ENCODE measurements at places on chromosomes 12 and 14. TPM values are rescaled to one million over a fixed set of nuclear protein-coding genes. Genes with fewer than 3 reads are reported as not detected.

DNA sequence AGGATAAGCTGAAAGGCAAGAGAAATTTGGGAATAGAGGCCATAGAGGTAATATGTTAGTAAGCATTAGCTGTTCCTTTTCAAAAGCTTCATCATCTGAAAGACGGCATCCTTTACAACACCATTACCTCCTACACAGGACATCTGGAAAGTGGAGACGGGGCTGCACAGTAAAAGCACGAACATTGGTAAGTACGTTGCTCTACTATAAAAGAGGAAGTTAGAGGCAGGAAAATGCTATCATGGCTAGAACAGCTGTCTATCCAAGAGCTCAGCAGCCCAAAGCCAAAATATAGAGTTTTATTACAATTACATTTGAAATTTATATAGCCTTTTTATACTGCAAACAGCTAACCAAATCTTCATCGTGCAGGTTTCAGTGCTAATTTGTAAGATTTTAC lies 172.3 kb upstream of the GRIP1 start:
- no peak overlapping the region for H3K4me3 ChIP-seq
- DNase-seq, result no peak
- no peaks in the 10 kb centered on the region for H3K4me1 ChIP-seq
- no peaks in the 10 kb centered on the region for H3K36me3 ChIP-seq
- H3K27ac ChIP-seq, result no peak overlapping the region
- no peaks in the 10 kb centered on the region for H3K27me3 ChIP-seq

- H3K4me1 ChIP-seq, result no peaks in the 10 kb centered on the region
- no peak for DNase-seq
- no peak overlapping the region for H3K4me3 ChIP-seq
- no peaks in the 10 kb centered on the region for H3K27me3 ChIP-seq
- no peaks in the 10 kb centered on the region for H3K36me3 ChIP-seq
- H3K27ac ChIP-seq, result no peak overlapping the region
These were observed 175.0 kb upstream of the TMEM132C start for GRCh38 chr12:128091951-128092382.

DNA sequence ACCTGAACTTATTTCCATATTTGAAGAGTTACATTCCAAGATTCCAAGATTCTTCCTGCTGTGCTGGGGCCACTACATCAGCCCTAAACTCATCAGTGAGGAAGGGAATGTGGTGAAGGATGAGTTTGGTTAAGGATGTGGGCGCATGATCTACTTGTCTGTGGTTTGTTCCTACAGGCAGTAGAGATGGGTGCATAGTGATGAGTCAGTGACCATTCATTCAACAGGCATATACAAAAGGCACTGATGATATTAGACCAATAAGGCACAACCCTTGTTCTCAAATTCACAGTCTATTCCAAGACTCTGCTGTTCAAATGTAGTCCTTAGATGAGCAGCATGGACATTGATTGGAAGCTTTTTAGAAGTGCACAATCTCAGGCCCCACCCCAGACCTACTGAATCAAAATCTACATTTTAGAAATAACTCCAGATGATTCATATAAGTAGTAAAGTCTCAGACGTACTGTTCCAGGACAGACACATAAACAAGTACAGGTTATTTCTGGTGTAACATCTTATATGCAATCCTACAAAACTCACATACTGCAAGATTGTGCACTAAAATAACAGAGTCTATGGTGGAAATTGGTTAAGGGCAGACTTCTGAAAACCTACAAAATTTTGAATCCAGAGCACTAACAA lies 47.7 kb upstream of the MAP3K9 start:
- no peak for DNase-seq
- H3K36me3 ChIP-seq, result no peaks in the 10 kb centered on the region
- no peak overlapping the region for H3K27ac ChIP-seq
- no peak overlapping the region for H3K4me3 ChIP-seq
- no peaks in the 10 kb centered on the region for H3K4me1 ChIP-seq

GRCh38 chr12:108455706-108456105 lies 59.4 kb upstream of the FICD start:
- H3K4me1 ChIP-seq, result no peaks in the 10 kb centered on the region
- H3K27me3 ChIP-seq, result no peaks in the 10 kb centered on the region
- H3K27ac ChIP-seq, result no peak overlapping the region

DNA sequence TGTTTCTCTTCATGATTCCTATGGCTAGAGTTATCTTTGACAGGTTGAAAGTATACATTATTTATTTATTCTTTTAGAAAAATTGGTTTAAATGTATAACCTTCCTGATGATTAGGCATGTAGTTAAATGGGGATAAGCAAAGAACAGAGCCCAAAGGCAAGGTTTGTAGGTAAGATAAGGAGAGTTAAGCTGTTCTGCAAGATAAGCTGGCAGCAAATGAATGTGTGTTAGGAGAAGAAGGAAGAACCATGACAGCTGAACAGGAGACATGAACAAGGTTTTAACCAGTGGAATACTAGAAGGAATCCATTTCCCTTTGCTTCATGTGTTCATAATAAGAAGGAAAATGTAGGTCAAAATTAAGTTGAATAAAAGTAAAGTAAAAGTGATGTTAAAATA lies 1330.1 kb upstream of the USP15 start:
- no peak overlapping the region for H3K4me3 ChIP-seq
- no peaks in the 10 kb centered on the region for H3K36me3 ChIP-seq
- no peak overlapping the region for H3K27ac ChIP-seq
- H3K4me1 ChIP-seq, result no peaks in the 10 kb centered on the region
- no peak for DNase-seq
- H3K27me3 ChIP-seq, result no peaks in the 10 kb centered on the region

Gene RAB35
- 21.7 TPM for total RNA-seq

DNA sequence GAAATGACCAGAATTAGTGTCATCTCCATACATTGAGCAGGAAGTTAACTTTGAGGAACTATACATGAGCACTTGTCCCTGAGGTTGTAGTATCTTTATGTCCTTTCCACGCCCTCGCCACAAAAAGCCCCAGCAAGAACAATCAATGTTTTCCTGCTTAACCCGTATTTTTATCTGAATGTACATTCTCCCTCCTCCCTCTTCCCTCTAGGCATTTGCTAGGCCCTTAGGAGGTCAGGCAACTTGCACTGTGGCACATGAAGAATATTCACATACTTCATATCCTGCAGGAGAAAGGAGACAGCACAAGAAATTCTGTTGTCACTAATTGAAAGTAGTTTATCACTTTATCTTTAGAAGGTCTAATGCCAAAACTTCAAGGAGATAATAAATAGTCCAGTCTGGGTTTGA lies 18.1 kb upstream of the DUSP6 start:
- H3K27ac ChIP-seq, result no peak overlapping the region
- H3K36me3 ChIP-seq, result no peaks in the 10 kb centered on the region
- no peak overlapping the region for H3K4me3 ChIP-seq
- DNase-seq, result no peak

Gene GLT8D2
- 6.3 TPM for total RNA-seq

Gene KLHL33
- total RNA-seq, result 0.33 TPM

DNA sequence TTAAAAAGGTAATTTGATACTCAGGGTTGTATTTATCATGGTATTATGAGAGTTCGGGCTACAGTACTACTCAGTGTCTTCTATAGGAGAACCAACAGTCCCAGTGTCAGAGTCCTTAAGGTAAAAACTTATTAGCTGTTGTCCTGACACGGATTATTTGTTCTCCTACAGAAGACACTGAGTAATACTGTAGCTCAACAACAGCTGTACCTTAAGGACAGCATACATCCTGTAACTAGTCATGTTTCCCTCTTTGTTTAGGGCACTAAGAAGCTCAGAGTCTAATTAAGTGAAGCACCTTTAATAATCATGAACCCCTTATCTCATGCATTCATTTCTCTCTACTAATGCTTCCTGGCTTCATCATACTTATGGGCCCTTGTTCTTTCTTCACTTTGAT lies 33.9 kb downstream of the ARF6 start:
- H3K36me3 ChIP-seq, result no peaks in the 10 kb centered on the region
- no peak for DNase-seq
- no peaks in the 10 kb centered on the region for H3K27me3 ChIP-seq
- no peak overlapping the region for H3K27ac ChIP-seq
- no peaks in the 10 kb centered on the region for H3K4me1 ChIP-seq
- no peak overlapping the region for H3K4me3 ChIP-seq

Gene KRT77
- total RNA-seq, result not detected

GRCh38 chr12:32322354-32322753 lies 77.0 kb upstream of the FGD4 start:
- H3K4me3 ChIP-seq, result no peak overlapping the region
- no peaks in the 10 kb centered on the region for H3K27me3 ChIP-seq
- H3K4me1 ChIP-seq, result no peaks in the 10 kb centered on the region
- H3K36me3 ChIP-seq, result no peaks in the 10 kb centered on the region
- no peak for DNase-seq

- peak; percentile 24 for DNase-seq
- H3K36me3 ChIP-seq, result no peaks in the 10 kb centered on the region
- H3K4me3 ChIP-seq, result no peak within 1 kb of the TSS
- peak within 1 kb of the TSS; percentile 64 for H3K27ac ChIP-seq
- H3K4me1 ChIP-seq, result peaks cover 14% of the 10 kb centered on the region
These were observed at the start of gene GALNT6 for GRCh38 chr12:51391283-51392123. GALNT6 (minus strand) TSS chr12:51391406; CDS start chr12:51379781, 11,625 bp downstream.

Gene TEDC1
- total RNA-seq, result 4.9 TPM

- H3K4me1 ChIP-seq, result no peaks in the 10 kb centered on the region
- DNase-seq, result peak; percentile 46
- H3K27ac ChIP-seq, result no peak overlapping the region
- H3K36me3 ChIP-seq, result no peaks in the 10 kb centered on the region
- no peak overlapping the region for H3K4me3 ChIP-seq
These were observed 88.0 kb upstream of the TMEM260 start for GRCh38 chr14:56491299-56492285.

Measured in adrenal gland (tissue), 19 donors.